NCI-H1694 (cell line): ENCODE measurements at places on chromosomes 2 and 18.
A peak's percentile ranks its signal among the peaks of the same experiment; 100 is the strongest.

- DNase-seq = no peak
These were observed 132.9 kb downstream of the MYO5B start for GRCh38 chr18:50061876-50062517.

GRCh38 chr2:17164550-17164949 is 353.7 kb downstream of the RAD51AP2 start:
- no peak for DNase-seq

DNA sequence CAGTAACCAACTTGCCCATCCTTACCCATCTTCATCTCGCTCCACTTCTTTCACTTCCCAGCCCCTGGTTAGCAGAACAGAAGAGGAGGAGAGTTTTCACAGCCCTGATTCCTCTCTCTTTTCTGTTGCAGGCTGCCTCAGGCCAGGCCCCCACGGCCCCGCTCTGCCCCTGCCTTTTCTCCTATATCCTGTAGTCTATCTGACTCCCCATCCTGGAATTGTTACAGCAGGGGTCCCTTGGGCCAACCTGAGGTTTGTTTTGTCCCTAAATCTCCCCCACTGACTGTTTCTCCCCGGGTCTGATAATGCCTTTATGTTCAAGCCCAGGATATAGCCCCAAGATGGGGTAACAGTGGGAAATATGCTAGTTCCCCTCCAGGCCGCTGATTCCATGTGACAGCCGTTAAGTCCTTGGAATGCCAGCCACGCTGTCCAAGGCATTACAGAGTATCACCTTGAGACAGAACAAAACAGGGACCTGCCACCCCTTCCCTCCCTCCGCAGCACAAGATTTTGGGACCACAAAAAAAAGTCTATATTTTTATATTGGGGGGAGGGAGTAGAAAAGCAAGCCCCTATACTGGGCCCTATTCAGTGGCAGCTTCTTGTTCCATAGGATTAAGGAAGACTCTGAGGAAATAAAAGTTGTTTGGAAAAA is 1.4 kb downstream of the OST4 start:
- DNase-seq = no peak

GRCh38 chr2:1923541-1923940 is 179.2 kb upstream of the PXDN start:
- DNase-seq = no peak

DNA sequence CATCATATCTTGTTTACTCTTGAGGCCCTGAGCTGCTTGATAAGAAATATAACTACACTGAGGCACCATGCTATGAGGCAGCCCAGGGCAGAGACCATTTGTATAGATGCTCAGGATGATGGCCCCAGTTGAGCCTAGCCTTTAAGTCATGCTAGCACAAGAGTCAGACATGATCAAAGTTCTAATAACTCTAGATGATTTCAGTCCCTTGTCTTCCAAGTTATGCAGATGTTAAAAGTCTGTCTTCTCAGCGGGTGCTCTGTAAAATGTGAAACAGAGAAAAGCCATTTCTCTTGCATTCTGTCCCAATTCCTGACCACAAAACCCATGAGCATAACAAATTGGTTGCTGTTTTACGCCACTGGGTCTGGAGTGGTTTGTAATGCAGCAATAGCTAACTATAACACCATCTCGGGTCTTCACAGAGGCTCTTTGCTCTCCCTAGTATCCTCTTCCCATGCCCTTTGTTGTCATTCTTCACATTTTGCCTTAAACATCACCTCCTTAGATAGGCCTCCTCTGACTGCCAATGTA is 49.6 kb downstream of the NXPH2 start:
- DNase-seq = no peak

GRCh38 chr2:190121305-190121704 is 58.8 kb upstream of the MSTN start:
- no peak for DNase-seq

DNA sequence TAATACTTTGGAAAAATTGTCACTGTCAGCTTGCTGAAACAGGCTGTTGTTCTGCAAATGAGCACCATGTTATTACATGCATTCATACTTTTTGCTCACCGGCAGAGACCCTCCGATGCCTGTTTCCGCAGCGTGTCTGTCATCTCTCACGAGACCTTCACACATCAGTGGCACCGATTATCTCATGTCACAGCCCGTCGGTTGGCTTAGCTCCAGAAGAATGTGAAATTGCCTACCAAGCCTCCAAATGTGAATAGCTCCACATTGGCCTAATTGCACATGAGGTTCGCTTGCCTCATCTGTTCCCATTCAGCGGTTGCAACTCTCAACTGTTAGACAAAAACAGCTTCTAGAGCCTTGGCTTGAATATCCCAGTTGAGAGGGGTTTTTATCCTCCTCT is 233.0 kb downstream of the ACTR3 start:
- peak; percentile 95 for DNase-seq

GRCh38 chr2:18381386-18381785 is 179.1 kb downstream of the RDH14 start:
- no peak for DNase-seq

DNA sequence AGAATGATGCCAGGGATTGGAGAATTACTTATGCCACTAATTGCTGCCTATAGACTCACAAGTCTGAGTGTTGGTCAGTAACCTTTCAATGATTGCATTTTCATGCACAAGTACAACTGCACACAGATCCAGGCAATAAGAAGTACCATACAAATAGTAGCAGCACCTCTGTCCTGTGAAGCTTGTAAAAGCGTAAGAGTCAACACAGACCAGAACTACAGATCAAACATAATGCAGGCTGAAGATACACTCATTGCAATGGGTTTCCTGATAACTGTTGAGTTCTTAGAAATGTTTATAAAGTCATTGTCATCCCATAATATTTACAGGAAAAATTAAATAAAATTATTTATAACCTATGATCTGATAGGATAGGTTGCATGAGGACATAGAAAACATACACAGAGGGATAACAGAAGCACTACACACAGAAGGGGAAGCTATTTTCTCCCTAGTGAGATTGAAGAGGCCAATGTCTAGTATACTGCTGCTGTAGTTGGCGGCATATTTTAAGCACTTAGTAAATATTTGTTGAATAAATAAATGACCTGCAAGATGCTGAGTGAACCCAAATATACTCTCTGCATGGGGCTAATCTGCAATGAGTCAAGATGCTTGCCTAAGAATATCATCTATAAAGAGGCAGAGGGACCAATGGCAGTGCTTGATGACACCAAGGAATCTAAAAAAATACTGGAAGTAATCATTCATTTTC is 5.7 kb upstream of the PIK3C3 start:
- DNase-seq = no peak

DNA sequence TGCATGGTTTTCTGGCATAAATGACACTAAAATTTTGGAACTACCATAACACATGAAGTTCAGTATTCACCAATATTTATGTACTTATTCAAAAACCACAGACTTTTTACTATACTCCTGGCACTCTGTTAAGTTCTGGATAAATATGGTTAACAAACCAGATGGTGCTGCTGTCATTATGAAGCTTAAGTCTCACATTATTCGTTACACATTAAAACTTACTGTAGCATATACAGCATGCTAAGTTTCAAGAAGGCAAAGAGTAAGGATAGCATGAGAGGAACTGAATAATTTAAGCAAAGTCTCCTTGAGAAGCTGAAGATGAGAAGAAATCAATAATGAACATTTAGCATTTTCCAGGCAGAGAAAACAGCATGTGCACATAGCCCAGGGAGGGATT is 929.5 kb downstream of the NRXN1 start:
- no peak for DNase-seq

DNA sequence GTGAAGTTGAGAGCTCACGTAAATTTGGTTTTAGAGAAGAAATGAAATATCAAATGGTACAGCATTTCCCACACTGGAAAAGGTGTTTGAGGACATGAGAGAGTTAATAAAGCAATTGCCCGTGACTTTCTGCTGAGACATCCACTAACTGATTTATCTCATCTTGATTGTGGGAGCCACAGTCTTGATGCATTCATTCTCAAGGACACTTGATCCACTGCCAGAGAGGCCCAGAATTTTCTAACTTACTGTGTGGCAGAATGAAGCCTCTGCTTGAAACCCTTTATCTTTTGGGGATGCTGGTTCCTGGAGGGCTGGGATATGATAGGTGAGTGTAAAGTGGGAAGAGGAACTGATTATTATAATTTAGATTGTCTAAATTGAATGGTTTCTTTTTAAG is at the start of gene CPO:
TSS of gene CPO (plus strand) at position 179 of the 400 bp plus-strand sequence. CDS start at position 261, 82 bp downstream.
- no peak for DNase-seq

DNA sequence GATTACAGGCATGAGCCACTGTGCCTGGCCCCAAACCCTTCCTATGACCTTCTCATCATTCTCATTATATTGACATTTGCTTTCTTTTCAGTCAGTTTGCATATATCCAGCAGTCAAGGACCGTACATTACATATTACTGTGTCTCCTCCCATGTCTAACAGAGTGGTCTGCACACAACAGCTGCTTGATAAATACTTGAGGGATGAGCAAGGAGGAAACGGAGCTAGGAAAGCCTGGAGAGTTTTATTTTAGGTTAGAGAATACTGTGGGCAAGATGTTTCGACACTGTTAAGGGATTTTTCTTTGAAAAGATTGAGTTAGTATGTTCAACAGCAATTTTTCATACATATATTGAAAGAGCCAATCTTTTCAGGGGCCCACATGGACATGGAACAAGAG is 76.2 kb upstream of the CHRNA1 start:
- no peak for DNase-seq

- DNase-seq = no peak
These were observed 192.8 kb downstream of the DNER start for GRCh38 chr2:229521576-229521975.

DNA sequence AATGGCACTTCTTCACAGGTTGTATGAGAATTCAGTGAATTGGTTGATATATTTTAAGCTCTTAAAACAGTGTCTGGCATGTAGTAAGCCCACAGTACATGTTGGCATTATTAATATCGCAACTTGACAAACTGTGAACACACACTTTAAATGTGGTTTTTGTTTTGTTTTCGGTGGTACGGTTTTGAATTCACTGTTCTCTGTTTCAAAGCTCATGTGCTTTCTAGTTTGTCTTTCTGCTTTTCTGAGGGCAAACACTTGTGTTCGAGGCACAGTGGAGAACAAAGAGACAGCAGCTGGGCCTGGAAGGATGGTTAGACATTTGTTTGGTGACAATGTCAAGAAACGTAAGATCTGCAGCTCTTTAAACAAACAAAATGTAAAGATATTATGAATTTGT is 276.5 kb upstream of the MC4R start:
- DNase-seq = no peak
